ENCODE measurements at places on chromosomes 2 and 18.

GRCh38 chr2:240391111-240392051, 44.1 kb upstream of the GPC1 start:
- no peak for DNase-seq

DNA sequence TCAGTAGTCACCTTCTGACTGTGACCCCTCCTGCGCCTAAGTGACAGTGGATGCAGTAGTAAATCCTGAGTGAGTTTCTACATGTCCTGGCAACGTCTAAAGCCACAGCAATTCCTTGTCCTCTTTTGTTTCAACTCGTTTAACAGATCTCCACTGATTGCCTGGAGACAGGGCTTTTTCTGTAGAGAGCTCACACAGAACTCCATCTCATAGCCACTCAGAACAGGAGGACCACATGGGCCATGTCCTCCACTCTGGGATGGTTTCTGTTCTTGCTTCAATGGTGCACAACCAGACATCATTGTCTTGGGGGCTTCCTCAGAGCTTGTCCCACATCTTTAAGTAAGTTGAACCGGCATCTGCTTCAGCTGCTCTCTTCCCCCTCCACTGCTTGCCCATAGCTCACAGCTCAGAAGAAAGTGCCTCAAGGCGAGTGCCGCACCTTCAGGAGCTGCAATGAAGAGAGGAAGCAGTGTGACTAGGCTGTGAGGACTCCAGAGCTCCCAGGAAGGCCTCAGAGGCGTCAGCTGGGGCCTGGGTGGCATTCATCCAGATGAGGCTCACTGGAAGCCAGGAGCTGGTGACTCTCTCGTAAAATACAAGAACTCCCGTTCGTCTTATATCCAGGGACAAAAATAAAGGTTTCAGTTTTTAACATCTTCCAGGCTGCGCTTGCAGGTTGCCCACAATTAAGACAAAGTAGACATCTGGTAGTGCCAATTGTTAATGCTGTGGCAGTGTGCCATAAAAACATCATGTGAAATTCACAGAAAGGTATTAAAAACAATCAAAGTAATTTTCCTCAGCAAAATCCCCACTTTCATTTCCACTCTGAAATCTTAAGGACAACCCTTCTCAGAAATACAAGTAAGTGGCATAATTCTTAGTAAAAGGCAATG, 37.3 kb downstream of the ST3GAL5 start:
- DNase-seq = no peak

GRCh38 chr2:5539282-5540165, 152.7 kb upstream of the SOX11 start:
- DNase-seq = no peak

- DNase-seq = no peak
These were observed 154.0 kb downstream of the SATB2 start for GRCh38 chr2:199303728-199304177.

GRCh38 chr18:78073275-78073674, 823.6 kb downstream of the GALR1 start:
- no peak for DNase-seq

GRCh38 chr2:210099940-210100339, 71.3 kb downstream of the KANSL1L start:
- DNase-seq = no peak

DNA sequence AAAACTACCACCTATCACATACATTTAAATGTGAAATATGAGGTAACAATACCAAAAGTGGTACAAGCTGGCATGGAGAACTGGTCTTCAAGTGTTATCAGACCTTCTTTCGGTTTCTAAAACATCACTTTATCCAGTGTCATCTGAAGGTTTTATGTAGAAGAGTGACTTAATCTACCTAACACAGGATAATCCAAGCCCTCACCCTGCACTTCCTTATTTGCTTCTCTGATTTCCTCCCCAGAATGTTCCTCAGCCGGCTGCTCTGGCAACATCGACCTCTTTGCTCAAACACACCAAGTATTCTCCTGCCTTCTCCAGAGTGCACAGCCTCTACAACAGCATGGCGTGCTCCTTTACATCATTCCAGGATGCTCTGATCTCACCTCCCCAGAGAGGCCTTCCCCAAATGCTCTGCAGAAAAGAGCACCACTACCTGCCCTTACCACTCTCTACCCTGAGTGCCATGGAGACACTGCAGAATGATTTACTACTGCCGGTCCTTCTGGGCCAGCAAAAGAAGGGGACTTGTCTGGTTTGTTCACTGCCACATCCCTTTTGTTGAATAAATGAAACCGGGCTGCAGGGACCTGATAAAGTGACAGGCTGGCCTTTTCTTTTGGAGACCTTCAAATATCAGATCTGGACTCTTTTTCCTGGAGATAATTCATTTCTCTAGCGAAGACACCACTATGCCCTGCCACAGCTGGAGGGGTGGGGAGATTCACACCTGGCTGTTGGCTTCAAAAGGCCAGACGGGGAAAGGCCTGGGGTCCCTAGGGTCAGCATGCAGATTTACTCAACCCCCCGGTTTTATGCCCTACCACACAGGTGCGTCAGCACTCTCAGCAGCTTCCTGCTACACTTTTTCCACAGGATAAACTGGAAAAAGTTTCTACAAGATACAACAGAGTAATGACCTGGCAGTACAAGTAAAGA, 42.0 kb downstream of the TTR start:
- DNase-seq = no peak

DNA sequence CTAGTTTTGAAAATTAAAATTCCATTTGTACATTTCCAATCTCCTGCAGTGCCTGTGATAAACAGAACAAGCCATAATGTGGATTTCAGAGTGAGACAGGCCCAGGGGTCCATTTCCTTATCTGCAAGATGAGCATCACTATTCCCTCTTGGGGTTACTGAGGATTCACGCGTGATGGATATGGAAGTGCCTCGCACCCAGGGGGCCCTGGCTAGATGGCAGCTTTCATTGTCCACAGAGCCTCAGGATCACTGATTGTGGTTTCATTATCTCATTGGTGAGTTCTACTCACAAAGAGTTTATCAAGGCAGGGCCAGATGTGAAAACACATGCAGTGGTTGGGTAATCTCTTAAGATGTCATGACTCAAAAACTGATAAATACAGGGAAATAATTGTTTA, 11.6 kb downstream of the CNGA3 start:
- DNase-seq = no peak

- DNase-seq = no peak
These were observed 218.1 kb downstream of the HNMT start for GRCh38 chr2:138182250-138182936.

GRCh38 chr18:74429096-74429495, 28.0 kb downstream of the DIPK1C start:
- DNase-seq = no peak

- DNase-seq = no peak
These were observed 507.6 kb upstream of the SPHKAP start for GRCh38 chr2:228689053-228689452.

Data from stimulated activated CD8-positive, alpha-beta memory T cell treated with anti-CD3 and anti-CD28 coated beads, Interleukin-12 subunit alpha, Interleukin-12 subunit beta, amount 100 ng/mL, for 1 hour (primary cell).